ENCODE measurements at places on chromosomes 6 and 20. TPM values are rescaled to one million over a fixed set of nuclear protein-coding genes. Genes with fewer than 3 reads are reported as not detected.

CALHM6 gene
- 1.1 TPM for total RNA-seq

RIPOR3 gene
- not detected for total RNA-seq

VGLL2 gene
- not detected for total RNA-seq

SEMG1 gene
- not detected for total RNA-seq

VARS2 gene
- total RNA-seq = 22.6 TPM
